Activated CD8-positive, alpha-beta T cell treated with anti-CD3 and anti-CD28 coated beads for 36 hours (primary cell): ENCODE measurements at places on chromosomes 4 and X. TPM values are rescaled to one million over a fixed set of nuclear protein-coding genes. Genes with fewer than 3 reads are reported as not detected.

GRCh38 chrX:103918571-103919269, 43.7 kb upstream of the TMSB15B start:
- DNase-seq: peak; percentile 75

DNA sequence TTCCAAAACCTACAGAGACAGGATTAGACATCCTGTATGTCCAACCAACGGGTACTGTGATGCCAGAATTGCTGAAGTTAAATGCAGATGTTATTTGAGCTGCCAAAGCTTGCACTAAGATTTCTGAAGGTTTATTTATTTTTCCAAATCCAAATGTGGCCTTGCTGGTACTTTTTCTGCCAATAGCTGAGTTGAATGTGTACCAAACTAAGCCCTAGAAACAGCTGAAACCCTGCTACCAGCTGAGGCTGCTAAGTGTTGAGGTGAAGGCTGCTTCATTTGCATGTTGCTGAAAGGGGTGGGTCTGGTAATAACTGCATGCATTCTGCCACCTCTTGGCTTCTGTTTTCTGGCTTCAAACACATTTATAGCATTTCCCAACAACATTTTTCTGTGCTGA, 366.5 kb downstream of the FAT4 start:
- DNase-seq: no peak

GRCh38 chrX:78506248-78506647, 152.9 kb downstream of the RTL3 start:
- no peak for DNase-seq

DNA sequence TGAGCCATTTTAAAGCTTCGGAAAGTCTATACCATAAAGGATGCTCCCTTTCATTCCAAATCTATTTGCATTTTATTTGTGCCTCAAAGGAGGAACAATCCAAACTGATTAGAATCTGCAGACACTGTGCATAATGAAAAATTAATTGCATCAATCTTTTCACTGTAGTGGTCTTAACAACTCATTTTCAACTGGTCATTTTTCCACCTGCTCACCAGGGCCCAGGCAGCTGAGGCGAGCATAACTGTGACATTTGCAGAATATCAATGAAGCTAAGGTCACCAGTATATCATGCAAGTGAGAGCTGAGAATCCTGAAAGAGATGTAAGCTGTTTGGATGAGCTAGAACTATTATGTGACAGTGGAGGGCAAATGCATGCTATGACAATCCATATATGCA, 387.3 kb upstream of the TECRL start:
- DNase-seq: no peak

Gene ACSL1
- 13.1 TPM for total RNA-seq

GRCh38 chr4:141132709-141133145, 542 bp downstream of the RNF150 start:
- no peak for DNase-seq

- DNase-seq: no peak
Measured at GRCh38 chrX:80806557-80806956, 3.1 kb downstream of the BRWD3 start.

- DNase-seq: no peak
Measured at GRCh38 chr4:73764513-73764912, 24.1 kb downstream of the CXCL8 start.

DNA sequence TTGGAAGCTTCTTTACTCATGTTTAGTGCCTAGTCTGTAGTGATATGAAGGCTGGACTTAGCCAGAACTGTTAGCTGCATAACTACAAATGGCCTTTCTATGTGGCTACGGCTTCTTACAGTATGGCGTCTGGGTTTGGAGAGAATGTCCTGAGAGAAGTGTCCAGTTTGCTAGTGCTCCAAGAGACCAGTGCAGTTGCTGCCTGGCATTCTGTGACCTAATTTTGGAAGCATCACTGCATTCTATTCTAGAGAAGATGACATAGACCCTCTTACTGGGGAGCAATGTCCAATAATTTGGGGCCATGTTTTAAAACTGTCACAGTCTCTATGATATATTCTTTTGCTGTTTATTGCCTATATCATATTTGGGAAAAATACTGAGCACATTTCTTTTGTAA, 74.2 kb downstream of the STAG2 start:
- DNase-seq: no peak

DNA sequence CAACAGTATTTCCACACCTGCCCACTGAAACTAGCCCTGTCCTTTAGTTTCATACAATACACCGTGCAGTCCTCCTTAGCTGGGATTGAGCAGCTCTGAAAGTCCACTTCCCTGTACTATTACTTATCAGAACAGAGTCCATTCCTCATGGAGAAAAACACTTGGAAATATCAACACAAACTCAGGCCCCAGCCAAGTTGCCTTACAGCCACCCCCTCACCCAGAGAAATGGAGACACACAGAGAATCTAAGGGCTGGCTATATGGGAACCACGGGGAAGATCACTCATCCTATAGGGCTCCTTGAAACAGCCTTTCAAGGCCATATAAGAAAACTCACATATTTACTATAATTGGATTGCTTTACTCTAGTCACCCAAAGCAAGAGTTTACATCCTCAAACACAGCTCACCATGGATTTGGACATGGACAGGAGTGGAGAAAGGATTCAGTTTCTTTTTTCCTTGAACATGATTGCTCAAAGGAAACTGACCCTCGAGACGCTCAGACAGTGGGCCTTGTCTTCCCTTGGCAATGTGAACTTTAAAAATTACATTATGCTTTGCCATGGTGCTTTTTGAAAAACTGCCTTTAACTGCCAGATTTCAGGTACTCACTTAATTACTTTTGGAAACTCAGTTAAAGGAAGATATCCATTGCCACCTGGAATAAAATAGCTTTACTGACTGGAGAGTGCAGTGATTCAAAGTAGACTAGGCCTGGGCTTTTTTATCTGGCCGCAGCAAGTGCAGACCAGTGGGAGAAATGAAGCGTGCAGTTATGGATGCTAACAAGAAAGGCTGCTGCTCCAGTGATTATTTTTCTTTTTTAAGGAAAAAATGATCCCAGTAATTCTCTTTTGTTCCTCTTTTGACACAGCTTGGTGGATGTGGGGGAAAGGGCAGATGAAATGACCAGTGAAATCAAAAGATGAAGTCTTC, 1.6 kb downstream of the SCARB2 start:
- DNase-seq: no peak

Gene LCORL
- total RNA-seq: 8.9 TPM

DNA sequence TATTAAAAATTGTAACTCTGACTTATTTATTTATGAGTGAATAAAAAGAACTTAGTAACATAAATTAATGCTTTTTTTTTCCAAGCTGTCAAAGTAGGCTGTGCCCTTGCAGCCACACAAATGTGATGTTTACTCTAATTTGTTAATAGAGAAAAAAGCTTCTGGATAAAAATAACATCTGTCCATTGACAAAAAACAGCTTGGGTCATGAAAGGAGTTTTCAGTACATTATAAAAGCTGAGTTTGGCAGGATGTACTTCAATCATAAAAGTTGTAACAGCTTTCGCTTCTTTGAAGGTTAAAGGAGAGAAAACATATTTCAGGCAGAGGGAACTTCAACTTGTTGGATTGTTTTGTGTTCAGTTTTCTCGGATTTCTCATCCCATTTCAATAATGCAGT, 105.6 kb downstream of the SLC4A4 start:
- no peak for DNase-seq
